Fibroblast of villous mesenchyme (primary cell): ENCODE measurements at places on chromosomes 5 and 9. TPM values are rescaled to one million over a fixed set of nuclear protein-coding genes. Genes with fewer than 3 reads are reported as not detected.

Gene MTX3
- total RNA-seq, result 12.5 and 13.2 TPM in 2 replicates

Gene FCN2
- total RNA-seq, result not detected in 2 replicates

Gene C7
- total RNA-seq, result under 0.01 TPM in 1 of 2 replicates, not detected in the other

Gene PCDHB14
- 0.32 and 0.43 TPM in 2 replicates for total RNA-seq

Gene APBA1
- 11.2 and 11.6 TPM in 2 replicates for total RNA-seq

Gene PPWD1
- 33.2 and 42.7 TPM in 2 replicates for total RNA-seq

Gene DRD1
- total RNA-seq, result under 0.01 TPM in 2 replicates
